ENCODE measurements at places on chromosomes 5 and 9.

DNA sequence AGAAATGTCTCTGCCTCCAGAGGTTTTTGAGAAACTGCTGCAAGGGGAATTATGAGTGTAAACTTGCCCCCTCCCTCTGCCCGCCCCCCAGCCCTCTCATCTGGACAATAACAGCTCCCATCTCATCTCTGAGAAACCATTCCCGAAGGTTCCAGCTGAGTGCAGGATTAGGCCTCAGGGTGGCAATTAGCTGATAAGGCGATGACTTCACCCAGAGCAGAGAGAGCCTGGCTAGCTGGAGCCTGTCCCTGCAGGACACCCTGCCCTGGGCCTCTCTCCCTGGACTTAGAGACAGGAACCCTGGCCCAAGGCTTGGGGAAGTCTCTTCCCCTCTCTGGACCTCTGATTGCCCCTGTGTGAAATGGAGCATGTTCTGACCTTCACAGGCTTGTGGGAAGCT lies 45.7 kb upstream of the HAND1 start:
- DNase-seq, result no peak

- DNase-seq, result peak; percentile 77
Measured at GRCh38 chr5:150122158-150122510, 33.5 kb downstream of the PDGFRB start.

DNA sequence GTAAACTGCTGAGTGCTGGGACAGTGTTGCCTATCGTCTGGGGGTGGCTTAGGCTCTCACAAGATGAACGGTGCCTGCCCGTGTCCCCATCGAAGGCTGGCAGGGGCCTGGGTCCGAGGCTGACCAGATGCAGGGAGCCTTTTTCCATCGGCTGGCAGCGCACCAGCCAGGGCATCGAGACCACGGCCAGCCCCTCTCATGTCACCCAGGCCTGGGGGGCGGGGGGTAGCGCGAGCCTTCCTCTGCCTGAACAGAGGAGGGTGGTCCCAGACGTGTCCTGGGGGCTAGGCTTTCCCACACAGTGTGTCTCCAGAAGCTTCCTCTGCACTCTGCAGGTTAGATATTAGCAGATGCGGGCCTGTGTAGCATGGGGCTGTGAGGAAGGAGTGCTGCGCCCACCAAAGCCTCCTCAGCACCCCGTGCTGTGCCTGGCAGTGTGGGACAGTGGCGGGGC lies 17.3 kb downstream of the FGD3 start:
- no peak for DNase-seq

GRCh38 chr5:58224661-58225060 lies 235.2 kb downstream of the PLK2 start:
- DNase-seq, result no peak

GRCh38 chr9:5536684-5537083 lies 26.4 kb downstream of the PDCD1LG2 start:
- no peak for DNase-seq

DNA sequence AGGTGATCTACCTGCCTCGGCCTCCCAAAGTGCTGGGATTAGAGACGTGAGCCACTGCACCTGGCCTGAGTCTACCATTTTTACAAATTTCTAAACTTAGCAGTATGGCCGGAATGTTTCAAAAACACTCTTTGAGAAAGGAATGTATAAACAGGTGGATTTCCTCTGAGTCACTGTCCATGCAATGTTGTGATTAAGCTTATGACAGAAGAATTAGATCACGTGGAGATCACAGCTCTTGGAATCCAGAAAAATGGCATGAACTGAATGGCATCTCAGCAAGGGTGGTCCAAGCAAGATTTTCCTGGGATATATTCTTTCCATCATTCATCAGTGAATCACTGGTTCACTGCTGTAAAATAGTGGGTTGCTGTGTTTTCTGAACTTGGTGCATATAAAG lies 865.0 kb downstream of the PTPRD start:
- DNase-seq, result no peak

DNA sequence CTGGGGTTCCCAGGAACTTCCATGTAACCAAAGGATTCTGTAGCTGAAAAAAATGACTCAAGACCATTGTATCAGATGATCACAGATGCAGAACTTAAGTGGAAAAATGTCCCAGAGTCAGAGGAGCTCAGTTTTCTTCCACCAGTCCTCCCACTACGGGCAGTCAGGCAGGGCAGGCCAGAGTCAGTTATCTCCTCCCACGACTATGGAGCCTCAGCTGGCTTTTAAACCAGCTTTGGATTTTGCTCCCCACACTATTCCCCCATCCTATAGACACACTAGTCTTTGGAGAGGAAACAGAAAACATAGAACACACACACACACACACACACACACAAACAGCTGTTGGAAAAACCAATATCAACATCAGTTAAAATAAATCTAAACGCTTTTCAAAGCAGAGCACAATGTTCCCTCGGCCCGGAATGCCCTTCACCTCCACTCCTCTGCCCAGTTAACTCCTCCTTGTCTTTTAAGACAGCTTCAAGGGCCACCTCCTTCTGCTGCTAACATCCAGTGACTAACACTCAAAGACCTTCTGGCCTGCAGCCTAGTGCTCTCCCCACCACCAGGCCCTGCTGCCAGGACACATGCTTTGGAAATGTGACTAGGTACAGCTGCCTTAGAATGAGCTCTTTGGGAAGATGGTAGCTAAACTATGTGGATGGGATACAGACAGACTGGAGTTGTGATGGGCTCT lies 56.8 kb downstream of the NIPAL4 start:
- DNase-seq, result peak; percentile 88

GRCh38 chr5:144192661-144193060 lies 22.0 kb downstream of the KCTD16 start:
- DNase-seq, result no peak

DNA sequence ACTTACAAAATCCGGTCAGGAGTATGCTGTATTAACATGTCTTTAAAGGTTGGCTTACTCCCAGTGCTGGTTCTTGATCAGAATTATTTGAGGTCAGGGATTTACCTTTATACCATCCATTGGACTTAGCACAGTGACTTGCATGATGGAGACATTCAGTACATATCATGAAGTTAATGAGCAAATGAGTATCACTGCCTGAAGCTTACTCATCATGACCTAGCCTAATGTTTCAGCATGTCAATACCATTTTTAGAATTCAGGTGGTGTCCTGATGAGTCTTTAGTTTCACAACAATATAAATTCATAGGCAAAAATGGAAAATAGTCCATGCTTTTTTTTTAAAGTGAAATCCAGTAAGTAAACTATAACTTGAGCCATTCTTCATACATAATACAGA lies 226.0 kb upstream of the C9orf72 start:
- DNase-seq, result no peak

GRCh38 chr5:54230936-54231685 lies 79.3 kb downstream of the ARL15 start:
- no peak for DNase-seq

DNA sequence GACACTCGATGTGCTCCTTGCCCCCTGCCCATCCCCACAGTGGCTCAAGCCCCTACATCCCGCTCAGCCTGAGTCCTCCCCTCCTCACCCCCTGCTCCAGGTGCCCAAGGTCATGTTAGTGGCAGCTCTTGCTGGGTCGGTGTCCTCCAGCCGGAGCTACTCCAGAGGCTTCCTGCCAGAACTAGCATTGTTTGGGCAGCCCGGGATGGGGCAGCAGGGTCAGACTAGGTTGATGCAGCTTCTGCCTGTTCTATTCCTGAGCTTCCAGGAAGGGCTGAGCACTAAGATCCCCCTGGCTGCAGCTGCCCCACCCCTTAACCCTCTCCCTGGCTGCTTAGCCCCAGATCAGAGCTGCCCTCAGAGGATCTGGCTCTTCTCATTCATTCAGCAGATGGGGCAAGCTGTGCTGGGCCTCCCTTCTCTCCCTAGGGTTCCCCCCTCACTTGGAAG lies 671 bp downstream of the RGS14 start:
- DNase-seq, result peak; percentile 31

DNA sequence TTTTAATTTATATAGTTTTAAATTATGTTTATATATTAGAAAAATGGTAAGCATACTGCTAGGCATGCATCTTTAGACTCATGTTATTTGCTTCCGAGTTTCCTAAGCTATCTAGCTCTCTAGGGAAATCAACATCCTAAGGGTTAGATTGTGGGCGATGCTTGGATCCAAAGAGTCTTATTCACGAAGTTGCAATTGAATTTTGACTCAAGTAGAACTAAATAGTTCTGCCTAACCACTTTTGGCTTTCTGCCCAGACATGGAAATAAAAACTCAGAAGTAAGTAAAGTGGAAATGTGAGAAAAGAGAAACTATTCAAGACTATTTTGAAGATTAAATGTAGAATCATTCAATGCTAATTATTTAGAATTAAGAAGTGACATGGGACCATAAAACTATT lies 440.4 kb downstream of the CDH18 start:
- DNase-seq, result no peak
